ENCODE measurements at places on chromosomes 6 and 20.
A peak's percentile ranks its signal among the peaks of the same experiment; 100 is the strongest.

DNA sequence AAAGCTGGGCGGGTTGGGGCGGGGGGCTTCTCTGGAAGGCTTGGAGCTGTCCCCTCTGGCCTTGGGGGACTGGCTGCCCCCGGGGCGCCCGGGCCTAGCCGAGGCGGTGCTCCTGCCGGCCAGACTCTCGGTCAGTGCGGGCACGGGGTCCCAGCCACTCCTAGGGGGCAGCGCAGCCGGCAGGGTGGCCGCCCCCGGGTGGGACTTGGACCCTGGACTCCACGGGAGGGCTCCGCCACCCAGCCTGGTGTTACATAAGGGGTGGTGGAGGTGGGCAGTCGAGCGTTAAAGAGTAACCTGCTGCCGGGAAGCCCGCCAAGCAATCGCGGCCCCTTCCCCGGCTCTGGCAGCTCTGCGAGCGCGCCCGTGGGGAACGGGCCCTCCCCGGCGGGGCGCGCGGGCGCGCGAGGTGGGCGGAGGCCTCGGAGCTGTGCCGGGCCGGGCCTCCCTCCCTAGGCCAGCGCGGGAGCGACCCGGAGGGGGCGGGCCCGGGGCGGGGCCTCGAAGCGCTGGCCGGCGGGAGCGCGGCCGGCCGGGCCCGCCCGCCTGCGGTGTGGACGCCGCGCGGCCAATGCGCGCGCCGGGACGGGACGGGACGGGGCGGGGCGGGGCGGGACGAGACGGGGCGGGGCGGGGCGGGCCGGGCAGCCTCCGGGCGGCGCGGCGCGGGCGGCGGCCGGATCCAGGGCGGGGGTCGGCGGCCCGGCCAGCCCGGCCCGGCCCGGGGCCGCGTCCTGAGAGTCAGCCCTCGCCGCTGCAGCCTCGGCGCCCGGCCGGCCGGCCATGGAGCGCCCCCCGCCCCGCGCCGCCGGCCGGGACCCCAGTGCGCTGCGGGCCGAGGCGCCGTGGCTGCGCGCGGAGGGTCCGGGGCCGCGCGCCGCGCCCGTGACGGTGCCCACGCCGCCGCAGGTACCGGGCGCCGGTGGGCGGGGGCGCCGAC is at the start of gene SLC2A4RG:
SLC2A4RG (plus strand) TSS at position 647 of the 940 bp plus-strand sequence; CDS start at position 784, 137 bp downstream.
- no peaks in the 10 kb centered on the region for H3K27me3 ChIP-seq
- peak; percentile 77 for DNase-seq
- peaks cover 18% of the 10 kb centered on the region for H3K4me1 ChIP-seq
- peak within 1 kb of the TSS; percentile 55 for H3K27ac ChIP-seq
- peak within 1 kb of the TSS; percentile 89 for H3K4me3 ChIP-seq

GRCh38 chr6:147117011-147117410 is 87.2 kb upstream of the STXBP5 start:
- no peaks in the 10 kb centered on the region for H3K27me3 ChIP-seq
- DNase-seq, result no peak

DNA sequence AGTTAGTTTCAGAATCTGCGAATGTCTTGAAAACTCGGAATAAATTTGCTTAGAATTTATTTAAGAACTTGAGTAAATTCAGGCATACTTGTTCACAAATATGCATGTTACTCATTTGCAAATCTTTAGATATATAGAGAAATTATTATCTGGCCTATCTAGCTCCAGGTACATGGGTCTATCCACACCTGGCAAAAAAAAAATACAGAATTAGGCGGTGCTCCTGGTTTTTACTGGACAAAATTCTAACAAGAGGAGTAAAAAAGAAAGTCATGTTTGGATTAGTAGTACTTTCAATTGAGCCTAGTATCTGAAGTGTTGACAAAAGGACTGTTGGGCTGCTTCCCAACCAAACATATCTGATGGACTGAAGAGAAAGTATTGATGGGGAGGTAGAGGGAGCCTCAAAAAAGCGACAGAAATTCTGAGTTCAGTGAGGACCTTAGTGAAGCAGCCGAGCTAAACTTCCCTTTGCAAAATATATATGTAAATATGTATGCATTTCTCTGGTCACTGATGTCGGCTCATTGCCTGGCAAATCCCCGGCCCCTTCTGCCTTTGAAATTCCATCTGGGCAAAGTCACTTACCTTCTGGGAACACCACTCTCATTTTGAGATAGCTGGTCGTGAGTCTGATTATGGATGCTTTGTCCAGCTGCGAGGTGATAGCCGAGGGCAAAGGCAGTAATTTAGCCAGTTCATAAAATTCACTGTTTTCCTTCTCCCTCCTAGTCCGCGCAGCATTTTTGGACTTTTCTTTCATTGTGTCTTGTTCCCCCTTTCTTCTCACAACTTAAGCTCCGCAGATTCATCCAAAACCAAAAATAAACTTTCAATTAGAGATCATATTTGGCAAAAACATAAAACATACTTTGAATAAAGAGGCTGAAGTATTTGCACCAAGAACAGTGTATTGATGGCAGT is 1.8 kb downstream of the SIM1 start:
- H3K27ac ChIP-seq, result peak overlapping the region; percentile 67
- peaks cover 16% of the 10 kb centered on the region for H3K4me1 ChIP-seq
- H3K36me3 ChIP-seq, result peaks cover 19% of the 10 kb centered on the region
- DNase-seq, result no peak
- no peak overlapping the region for H3K4me3 ChIP-seq

GRCh38 chr6:161255518-161255917 is 18.3 kb downstream of the AGPAT4 start:
- no peaks in the 10 kb centered on the region for H3K36me3 ChIP-seq
- no peak overlapping the region for H3K27ac ChIP-seq
- no peaks in the 10 kb centered on the region for H3K4me1 ChIP-seq
- no peaks in the 10 kb centered on the region for H3K27me3 ChIP-seq
- no peak overlapping the region for H3K4me3 ChIP-seq
- no peak for DNase-seq

- no peak overlapping the region for H3K4me3 ChIP-seq
- H3K4me1 ChIP-seq, result no peaks in the 10 kb centered on the region
- H3K27me3 ChIP-seq, result no peaks in the 10 kb centered on the region
- no peak for DNase-seq
These were observed 348.8 kb upstream of the PLCB4 start for GRCh38 chr20:8720089-8720488.

DNA sequence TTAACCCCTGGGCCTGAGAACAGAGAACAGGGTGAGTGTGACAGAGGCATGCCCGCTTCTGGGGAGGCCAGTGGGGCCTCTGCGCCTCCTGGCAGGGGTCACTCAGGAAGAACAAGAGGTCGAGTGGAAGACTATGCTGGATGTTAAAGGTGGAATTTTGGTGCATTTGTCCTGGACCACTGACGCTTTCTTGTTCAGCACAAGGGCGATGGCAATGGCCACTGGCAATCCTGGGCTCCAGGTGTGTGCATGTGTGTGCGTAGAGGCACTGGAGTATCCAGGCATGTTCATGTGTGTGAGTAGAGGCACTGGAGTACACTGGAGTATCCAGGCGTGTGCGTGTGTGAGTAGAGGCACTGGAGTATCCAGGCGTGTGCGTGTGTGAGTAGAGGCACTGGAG is 23.5 kb upstream of the NPBWR2 start:
- no peak overlapping the region for H3K27ac ChIP-seq
- H3K4me1 ChIP-seq, result no peaks in the 10 kb centered on the region
- no peak overlapping the region for H3K4me3 ChIP-seq
- H3K27me3 ChIP-seq, result peaks cover 12% of the 10 kb centered on the region
- H3K36me3 ChIP-seq, result no peaks in the 10 kb centered on the region

GRCh38 chr6:21263531-21264287 is 329.8 kb upstream of the SOX4 start:
- H3K4me1 ChIP-seq, result no peaks in the 10 kb centered on the region
- no peak for DNase-seq
- no peak overlapping the region for H3K27ac ChIP-seq
- H3K27me3 ChIP-seq, result no peaks in the 10 kb centered on the region
- H3K36me3 ChIP-seq, result no peaks in the 10 kb centered on the region

DNA sequence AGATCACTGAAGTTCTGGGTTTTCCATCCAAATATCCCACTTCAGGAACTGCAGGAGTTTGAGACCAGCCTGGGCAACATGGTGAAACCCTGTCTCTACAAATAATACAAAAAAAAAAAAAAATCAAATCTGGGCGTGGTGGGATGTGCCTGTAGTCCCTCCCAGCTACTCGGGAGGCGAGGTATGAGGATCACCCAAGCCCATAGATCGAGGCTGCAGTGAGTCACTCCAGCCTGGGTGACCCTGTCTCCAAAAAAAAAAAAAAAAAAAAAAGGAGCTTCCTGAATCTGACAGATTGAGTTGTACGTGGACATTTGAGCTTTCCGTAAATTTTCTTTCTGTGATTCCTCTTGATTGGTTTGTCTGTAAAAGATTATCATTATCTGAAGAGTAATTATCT is 55.6 kb downstream of the TULP4 start:
- no peak for DNase-seq
- H3K4me3 ChIP-seq, result no peak overlapping the region
- H3K27me3 ChIP-seq, result no peaks in the 10 kb centered on the region
- H3K36me3 ChIP-seq, result no peaks in the 10 kb centered on the region

DNA sequence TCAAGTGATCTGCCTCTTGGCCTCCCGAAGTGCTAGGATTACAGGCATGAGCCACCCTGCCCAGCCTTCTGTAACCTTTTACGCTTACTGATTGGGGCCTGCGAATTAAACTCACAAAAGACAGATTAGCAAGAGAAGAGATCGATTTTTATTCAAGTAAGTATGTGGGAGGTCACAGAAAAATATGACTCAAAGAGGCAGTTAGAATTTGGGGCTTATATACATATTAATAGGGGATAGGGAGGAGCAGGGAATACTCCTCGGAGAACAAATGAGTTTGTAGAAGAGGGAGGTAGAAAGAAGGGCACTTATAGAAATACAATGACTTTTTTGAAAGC is 78.9 kb downstream of the CD24 start:
- no peak overlapping the region for H3K27ac ChIP-seq
- H3K36me3 ChIP-seq, result no peaks in the 10 kb centered on the region
- H3K4me1 ChIP-seq, result no peaks in the 10 kb centered on the region
- no peak for DNase-seq

- H3K27me3 ChIP-seq, result no peaks in the 10 kb centered on the region
- no peak overlapping the region for H3K4me3 ChIP-seq
- no peaks in the 10 kb centered on the region for H3K36me3 ChIP-seq
These were observed 128.5 kb downstream of the BCAS1 start for GRCh38 chr20:53941680-53942471.

GRCh38 chr6:103707596-103708325 is 1152.0 kb downstream of the HACE1 start:
- no peak overlapping the region for H3K4me3 ChIP-seq
- no peaks in the 10 kb centered on the region for H3K4me1 ChIP-seq
- no peak for DNase-seq

GRCh38 chr6:20417819-20418218 is 16.1 kb downstream of the E2F3 start:
- H3K36me3 ChIP-seq, result peaks cover 40% of the 10 kb centered on the region
- H3K4me3 ChIP-seq, result no peak overlapping the region
- H3K27ac ChIP-seq, result peak overlapping the region; percentile 70
- no peaks in the 10 kb centered on the region for H3K27me3 ChIP-seq
- no peak for DNase-seq

DNA sequence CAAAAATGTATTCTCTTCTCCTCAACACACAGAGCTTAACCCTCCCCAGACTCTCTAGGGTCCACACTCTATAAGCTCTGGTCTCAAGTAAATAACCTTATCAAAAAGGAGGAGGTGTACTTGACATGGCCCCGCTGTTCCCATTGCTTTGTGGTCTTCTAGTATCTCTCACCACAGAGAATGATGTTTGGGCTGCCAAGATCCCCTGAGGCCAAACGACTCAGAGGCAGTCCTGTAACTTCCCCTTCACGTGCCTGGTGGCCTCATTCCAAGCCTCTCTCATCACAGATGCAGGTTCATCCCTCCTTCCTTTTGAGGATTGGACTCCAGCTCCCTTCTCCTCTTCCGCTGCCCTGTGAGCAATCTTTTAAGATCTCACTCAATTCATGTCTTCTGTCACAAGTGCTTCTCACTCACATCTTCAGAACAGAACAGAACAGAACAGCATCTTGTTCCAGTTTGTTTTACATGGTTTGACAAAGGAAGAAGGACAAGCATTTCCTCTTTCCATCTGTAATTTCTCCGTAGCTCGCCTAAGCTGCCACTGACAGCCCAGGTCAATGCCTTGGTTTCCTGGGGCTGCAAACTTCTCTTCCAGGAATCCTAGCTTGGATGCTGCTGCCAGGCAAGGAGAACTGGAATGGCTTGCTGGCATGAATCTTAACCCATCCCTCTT is 541.5 kb downstream of the CD83 start:
- DNase-seq, result no peak
- peaks cover 7% of the 10 kb centered on the region for H3K27me3 ChIP-seq
- peaks cover 48% of the 10 kb centered on the region for H3K4me1 ChIP-seq
- no peak overlapping the region for H3K4me3 ChIP-seq
- H3K27ac ChIP-seq, result no peak overlapping the region
- H3K36me3 ChIP-seq, result peaks cover 2% of the 10 kb centered on the region

DNA sequence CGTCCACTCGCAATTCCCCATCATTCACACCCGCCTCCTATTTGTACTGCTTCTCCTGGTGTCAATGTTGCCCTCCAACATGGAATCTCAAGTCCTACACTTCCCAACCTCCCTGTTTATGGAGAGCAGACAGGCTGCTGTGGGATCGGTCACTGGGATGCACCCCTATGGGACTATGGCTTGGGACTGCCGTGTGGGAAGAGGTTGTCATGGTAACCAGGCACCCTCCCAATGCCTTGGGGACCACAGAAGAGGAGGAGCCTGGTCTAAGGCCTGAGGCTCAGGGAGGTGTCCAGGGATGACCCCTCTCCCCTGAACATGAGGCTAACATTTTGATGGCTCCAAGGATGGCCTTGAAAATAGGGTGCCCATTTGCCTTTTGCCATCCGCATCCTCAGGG is 116.6 kb upstream of the CST7 start:
- no peaks in the 10 kb centered on the region for H3K4me1 ChIP-seq
- H3K27me3 ChIP-seq, result peaks cover 4% of the 10 kb centered on the region
- no peak overlapping the region for H3K4me3 ChIP-seq
- H3K27ac ChIP-seq, result no peak overlapping the region
- no peaks in the 10 kb centered on the region for H3K36me3 ChIP-seq

- no peak overlapping the region for H3K27ac ChIP-seq
- H3K36me3 ChIP-seq, result no peaks in the 10 kb centered on the region
- no peak overlapping the region for H3K4me3 ChIP-seq
- no peak for DNase-seq
- H3K27me3 ChIP-seq, result no peaks in the 10 kb centered on the region
- H3K4me1 ChIP-seq, result no peaks in the 10 kb centered on the region
These were observed 680.4 kb upstream of the GJE1 start for GRCh38 chr6:141452354-141452686.

GRCh38 chr6:160379466-160379865 is 31.3 kb downstream of the SLC22A3 start:
- H3K4me1 ChIP-seq, result no peaks in the 10 kb centered on the region
- H3K27me3 ChIP-seq, result peaks cover 6% of the 10 kb centered on the region

- DNase-seq, result no peak
- H3K4me3 ChIP-seq, result no peak overlapping the region
- H3K27ac ChIP-seq, result no peak overlapping the region
- H3K4me1 ChIP-seq, result no peaks in the 10 kb centered on the region
These were observed 471.3 kb downstream of the DHX35 start for GRCh38 chr20:39433466-39433865.

- no peaks in the 10 kb centered on the region for H3K4me1 ChIP-seq
- no peak overlapping the region for H3K27ac ChIP-seq
- peaks cover 5% of the 10 kb centered on the region for H3K27me3 ChIP-seq
- no peak overlapping the region for H3K4me3 ChIP-seq
- no peaks in the 10 kb centered on the region for H3K36me3 ChIP-seq
- no peak for DNase-seq
These were observed 14.2 kb downstream of the NHSL1 start for GRCh38 chr6:138485005-138485545.

Data from activated naive CD4-positive, alpha-beta T cell treated with anti-CD3 and anti-CD28 coated beads, Interleukin-2, amount 10 ng/mL, durations not matched to agents 7 days and 5 days (primary cell).